H4 (cell line): ENCODE measurements at places on chromosomes 4 and X.

- no peak for DNase-seq
Observed at GRCh38 chrX:110536816-110537215, 178.2 kb downstream of the RTL9 start.

DNA sequence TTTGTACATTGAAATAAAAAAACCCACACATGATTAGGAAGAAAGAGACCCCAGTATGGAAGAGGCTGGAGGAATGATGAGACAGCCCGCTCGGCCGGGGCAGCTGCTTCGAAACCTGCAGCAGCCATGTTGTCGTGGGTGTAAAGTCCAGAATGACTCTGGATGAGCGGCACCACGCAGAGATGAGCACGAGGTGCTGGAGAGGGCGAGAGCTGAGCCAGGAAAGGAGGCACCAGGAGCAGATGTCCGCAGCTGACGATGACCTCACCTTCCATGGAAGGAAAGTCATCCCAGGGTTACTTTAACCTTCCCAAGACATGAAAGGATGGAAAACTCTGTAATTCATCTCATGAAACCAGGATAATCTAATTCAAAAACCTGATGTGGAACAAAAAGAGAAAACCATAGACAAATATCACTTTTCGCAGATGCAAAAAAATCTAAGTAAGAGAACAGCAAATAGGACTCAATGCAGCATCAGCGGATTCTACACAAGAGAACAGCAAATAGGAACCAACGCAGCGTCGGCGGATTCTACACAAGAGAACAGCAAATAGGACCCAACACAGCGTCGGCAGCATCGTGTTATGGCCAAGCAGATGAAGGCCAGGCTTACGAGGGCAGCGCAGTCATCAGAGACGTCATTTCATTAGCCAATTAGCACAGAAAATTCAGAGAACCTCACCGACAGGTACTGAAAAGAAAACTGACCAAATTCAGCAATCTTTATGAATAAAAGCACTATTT is 25.9 kb upstream of the SPON2 start:
- DNase-seq = no peak

- peak; percentile 94 for DNase-seq
Observed at GRCh38 chr4:138308356-138308755, 66.2 kb upstream of the SLC7A11 start.

DNA sequence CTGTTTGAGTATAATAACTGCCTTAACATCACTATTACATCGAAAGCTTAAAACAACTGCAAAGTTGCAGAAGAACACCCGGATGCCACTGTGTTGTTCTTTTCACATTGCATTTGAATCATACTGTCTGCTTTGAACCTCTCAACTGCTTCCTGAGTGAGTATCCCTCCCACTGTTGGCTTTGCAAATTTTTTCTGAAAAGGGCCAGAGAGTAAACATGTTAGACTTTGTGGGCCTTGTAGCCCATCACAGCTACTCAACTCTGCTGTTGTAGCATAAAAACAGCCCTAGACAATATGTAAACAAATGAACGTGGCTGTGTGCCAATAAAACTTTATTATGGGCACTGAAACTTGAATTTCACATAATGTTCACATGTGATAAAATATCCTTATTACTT is 76.1 kb downstream of the NSG1 start:
- no peak for DNase-seq

DNA sequence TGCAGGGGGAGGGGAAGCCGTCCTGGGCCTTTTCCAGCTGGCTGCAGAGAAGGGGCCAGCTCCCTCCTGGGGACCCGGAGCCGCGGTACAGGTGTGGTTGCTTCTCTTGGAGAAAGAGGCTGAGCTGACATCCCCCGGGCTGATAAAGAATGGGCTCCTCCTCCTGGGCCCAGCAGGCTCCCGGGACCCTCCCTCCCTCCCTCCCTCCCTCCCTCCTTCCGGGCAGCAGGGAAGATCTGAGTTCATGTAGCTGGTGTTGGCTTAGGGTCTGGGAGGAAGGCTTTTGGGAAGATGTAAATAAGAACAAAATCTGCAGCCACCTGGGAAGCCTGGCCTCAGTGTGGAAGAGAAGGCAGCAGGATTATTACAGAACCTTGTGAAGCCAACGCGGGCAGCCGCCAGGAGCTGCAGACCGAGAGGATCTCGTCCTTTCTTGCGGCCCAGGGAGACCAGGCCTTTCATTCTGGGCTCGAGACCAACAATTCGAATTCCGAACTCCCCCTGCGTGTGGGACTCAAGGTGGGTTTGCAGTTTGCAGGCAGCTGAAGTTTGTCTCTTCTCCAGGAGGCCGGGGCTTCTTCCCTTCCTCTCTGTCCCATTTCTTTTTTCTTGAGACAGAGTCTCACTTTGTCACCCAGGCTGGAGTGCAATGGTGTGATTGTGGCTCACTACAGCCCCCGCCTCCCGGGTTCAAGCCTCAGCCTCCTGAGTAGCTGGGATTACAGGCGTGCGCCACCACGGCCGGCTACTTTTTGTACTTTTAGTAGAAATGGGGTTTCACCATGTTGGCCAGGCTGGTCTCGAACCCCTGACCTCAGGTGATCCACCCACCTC is at the start of gene PLCXD1:
TSS of gene PLCXD1 (plus strand) at position 216 of the 834 bp plus-strand sequence. CDS start 2,807 bp downstream, outside the sequence.
- no peak for DNase-seq

GRCh38 chrX:121161501-121161933 is 114.1 kb downstream of the GLUD2 start:
- no peak for DNase-seq

- DNase-seq = no peak
Observed at GRCh38 chrX:22818061-22818460, 181.7 kb upstream of the DDX53 start.

DNA sequence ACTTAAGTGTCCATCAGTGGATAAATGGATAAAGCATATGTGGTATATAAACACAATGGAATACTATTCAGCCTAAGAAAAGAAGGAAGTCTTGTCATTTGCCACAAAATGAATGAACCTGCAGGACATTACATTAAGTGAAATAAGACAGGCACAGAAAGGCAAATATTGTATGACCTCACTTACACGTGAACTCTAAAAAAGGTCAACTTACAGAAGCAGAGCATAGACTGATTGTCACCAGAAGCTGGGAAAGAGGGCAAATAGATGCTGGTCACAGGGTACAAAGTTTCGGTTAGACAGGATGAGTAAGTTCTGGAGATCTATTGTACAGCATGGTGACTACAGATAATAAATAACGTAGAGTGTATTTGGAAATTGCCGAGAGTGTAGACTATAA is 247.7 kb downstream of the RAB28 start:
- no peak for DNase-seq

DNA sequence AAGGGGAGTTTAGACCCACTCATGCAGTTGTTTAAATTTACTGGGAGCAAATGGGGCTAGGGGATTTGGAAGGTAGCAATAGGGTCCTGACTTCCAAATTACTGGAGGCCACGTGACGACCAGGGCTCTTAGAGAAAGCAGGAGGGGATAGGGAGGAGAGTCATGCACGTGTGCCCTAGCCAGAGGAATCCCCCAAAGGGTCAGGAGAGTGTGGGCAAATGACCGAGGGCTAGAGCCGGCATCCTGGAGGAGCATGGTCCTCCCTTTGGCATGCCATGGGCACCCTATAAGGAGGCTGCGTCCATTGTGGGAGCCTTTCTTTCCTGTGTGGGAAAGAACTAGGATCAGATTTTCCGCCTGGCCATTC is 25.5 kb upstream of the GPC4 start:
- DNase-seq = no peak
